Fibroblast of skin of left quadriceps (primary cell): ENCODE measurements at places on chromosomes 5 and 9.

GRCh38 chr9:17204611-17205152, 69.8 kb downstream of the CNTLN start:
- no peak for DNase-seq

GRCh38 chr9:123435471-123435870, 79.5 kb downstream of the CRB2 start:
- no peak for DNase-seq

DNA sequence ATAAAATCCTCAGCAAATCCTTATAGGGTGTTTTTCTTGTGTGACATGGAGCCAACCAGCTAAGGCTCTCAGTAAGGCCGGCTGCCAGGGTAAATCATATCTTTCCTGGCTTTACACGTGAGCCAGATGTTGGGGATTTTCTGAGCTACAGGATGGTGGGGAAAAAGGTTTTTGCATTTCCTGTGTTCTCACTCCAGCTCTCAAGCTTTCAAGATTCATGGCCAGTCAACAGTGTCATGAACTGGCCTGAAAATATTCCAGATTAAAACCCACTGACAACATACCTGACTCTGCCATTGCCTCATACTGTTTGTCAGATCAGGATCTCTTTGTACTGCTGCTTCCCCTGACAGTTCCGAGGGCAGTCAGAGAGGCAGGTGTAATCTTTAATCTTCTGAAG, 306.9 kb downstream of the GLIS3 start:
- DNase-seq: no peak

DNA sequence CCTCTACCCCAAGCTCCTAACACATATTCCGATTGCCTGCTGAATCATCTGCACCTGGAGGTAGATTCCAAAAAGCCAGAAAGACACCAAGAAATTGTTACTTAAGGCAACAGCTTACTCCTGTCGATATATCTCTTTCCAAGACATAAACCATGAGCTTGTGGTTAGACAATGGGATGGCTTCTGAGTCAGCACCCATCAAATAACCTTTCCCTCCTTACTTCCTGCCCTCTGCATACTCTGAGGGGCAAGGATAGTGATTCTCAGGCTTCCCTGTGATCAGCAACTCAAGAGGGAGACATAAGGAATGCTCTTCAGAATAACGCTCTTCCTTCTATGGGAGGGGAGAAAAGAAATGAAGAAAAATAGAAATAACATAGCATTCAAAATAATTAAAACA, 70.9 kb downstream of the TMEM215 start:
- no peak for DNase-seq

DNA sequence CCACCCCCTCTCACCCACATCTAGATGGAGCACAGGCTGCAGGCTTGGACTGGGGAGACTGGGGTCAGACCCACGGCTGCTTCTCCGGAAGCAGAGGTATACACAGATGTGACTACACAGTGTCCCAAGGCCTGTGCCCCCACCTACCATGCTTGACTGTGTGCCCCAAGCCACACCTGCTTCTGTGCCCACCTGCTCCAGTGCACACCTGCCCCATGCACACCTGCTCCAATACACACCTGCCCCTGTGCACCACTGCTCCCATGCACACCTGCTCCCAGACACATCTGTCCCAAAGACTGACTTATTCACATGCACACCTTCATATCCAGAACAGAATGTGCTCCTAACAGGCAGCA, 5.5 kb upstream of the COL5A1 start:
- DNase-seq: no peak

DNA sequence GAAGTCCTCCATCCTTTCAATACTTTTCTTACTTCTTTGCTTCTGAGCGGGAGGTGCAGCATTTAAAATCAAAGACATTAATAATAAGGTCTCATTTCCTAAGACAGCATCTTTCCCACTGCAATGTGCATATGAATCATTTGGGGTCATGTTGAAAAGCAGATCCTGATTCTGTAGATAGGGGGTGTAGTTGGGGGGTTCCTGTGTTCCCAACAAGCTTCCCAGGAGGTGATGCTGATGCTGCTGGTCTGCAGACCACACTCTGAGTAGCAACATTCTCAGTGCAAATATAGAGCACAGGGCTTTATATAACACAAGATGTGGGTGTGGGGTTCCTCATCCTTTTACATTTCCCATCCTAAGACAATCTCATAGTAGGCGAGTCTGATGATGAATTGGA, 126.5 kb upstream of the PALM2AKAP2 start:
- DNase-seq: no peak

- DNase-seq: no peak
Observed at GRCh38 chr5:168860503-168860902, 281.3 kb upstream of the PANK3 start.

GRCh38 chr5:74182603-74183002, 457.9 kb downstream of the ENC1 start:
- no peak for DNase-seq

GRCh38 chr9:136666372-136667213, 3.9 kb downstream of the EGFL7 start:
- DNase-seq: no peak

DNA sequence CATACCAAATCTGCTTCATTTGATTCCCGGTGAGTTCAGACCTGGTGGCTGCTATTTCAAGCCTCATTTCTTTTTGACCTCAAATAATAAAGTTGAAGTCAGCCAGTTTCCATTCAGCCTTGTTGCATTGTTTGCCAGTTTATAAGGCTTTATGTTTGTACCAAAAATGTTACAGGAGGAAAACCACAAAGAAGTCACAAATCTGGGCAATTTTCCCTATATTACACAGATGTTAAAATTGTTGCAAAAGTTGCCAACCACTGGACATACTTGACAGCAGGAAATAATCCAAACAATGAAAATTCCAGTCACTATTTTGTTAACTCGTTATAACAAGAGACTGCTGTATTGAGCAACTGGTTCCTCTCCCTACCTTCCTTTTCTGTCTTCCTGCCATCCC, 1325.0 kb upstream of the DMAC1 start:
- DNase-seq: no peak

GRCh38 chr5:150189728-150190502, at the start of gene SLC6A7:
Gene SLC6A7 (plus strand): TSS chr5:150190062. CDS start chr5:150190328, 266 bp downstream.
- DNase-seq: no peak

- peak; percentile 74 for DNase-seq
Observed at GRCh38 chr9:73180403-73180802, 28.7 kb downstream of the ANXA1 start.

- DNase-seq: no peak
Observed at GRCh38 chr5:112411903-112412302, 7.2 kb downstream of the EPB41L4A start.

GRCh38 chr5:71922584-71923106, 184.6 kb upstream of the MAP1B start:
- DNase-seq: peak; percentile 56

GRCh38 chr5:126777257-126777974, 480 bp downstream of the LMNB1 start:
- DNase-seq: peak; percentile 13

GRCh38 chr9:21997480-21997879, 2.9 kb downstream of the CDKN2B-AS1 start:
- DNase-seq: no peak

DNA sequence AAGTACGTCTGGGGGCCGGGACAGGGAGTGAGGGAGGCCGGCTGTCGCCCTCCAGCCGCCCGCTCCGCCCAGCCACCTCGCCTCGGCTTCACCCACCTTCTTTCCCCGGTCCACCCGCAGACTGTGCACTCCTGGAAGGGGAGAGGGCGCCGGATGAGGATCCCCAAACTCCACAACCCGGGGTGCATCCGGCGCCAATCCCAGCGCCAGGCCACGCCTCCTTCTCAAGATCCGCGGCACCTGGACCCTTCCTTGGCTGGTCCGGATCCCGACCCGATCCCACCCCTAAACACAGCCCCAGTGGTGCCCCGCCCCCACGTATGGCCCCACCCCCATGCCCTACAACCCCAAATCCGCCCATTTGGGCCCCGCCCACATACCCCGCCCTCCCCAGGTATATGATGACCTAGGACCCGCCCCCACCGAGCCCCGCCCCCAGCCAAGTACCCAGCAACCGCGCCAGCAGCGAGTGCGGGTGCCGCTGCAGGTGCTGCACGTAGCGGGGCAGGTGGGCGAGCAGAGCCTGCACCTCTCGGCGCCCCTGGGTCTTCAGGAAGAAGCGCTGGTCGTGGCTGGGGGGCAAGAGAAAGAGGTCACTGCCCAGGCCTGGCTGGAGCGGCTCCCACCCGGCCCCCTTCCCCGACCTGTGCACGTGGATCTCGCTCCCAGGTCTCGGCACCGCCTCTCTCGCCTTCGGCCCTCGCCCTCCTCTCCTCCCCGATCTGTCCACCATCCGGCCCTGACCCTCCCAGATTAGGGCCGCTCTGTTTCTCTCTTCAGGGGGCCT, 3.2 kb downstream of the PIP5KL1 start:
- no peak for DNase-seq

DNA sequence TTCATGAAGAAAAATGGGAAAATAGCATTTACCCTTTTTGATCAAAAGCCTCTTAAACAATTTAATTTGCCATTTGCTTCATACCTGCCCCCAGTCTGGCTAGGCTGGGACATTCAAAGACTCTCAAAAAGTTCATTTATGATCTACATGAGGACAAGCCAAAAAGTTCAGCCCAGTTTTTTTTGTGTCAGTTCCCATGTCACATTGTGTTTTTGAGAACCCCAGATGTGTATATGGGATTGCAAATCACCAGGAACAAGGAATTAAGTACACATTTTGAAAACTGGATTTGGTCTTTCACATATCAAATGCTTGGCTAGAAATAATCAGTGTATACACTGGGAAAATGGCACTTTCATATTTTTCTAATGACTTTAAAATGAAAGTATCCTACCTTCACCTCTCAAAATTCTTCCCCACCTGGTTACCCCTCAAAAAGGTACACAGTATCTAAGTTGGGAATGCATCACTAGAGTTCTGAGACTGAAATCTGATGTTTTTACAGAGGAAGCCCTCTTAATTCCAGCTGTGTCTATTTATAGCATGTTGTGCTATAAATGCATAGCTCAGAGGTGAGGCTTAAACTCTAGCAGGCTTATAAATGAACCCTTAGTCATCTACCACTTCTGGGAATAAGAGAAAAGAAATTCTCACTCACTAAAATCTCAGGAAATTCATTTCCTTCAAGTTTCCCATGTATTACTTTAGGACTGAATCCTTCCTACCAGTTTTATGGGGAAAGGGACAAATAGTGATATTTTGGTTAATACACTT, 9.3 kb downstream of the STOM start:
- DNase-seq: peak; percentile 78

DNA sequence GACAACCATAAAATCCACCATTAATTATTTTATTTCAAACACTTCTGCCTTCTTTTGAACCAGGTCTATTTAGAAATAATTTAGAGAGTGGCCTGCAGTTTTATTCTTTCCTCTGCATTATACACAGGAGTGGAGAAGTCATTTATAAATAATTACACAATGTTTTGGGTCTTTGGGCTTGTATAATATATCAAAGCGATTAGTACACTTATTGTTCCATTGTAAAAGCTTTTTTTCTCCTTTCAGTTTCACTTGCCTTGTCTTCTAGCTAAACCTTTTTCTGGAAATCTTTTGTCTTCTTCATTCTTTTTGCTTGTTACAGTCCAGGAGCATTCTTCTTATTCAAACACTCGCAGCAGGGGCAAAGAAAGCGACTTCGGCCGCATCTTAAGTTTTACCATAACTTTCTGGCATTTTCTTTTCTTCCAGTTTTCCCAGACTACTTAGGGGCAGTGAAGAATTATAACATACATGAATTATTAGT, 7.3 kb upstream of the NEUROG1 start:
- no peak for DNase-seq

DNA sequence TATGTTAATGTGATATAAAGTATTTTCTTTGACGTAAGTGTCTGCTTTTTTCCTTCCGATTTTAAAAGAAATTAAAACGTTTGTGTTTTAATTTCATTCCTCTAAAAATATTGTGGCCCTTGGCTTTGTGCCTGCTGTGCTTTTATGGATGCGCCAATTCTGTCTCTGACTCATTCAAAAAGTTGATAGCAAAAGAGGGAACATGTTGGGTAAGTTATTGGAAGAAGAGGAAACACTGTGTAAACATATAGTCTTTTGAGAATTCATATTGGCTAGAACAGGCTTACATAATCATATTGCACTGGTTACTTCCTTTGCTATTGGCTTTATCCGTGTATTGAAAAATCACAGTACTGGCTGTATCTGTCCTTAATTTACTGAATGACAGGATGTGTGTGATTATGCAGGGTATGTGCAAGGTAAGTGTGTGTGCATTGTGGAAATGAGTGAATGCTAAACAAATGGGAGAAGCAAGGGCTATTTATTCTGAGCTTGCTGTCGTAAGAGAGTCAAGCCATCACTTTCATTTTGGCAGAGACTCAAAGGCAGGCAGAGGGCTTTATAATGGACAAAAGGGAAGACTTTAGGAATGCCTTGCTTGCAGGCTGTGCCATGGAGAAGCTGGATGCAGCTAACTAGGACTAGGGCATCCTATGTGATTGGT, 67.8 kb downstream of the SGCD start:
- DNase-seq: no peak

DNA sequence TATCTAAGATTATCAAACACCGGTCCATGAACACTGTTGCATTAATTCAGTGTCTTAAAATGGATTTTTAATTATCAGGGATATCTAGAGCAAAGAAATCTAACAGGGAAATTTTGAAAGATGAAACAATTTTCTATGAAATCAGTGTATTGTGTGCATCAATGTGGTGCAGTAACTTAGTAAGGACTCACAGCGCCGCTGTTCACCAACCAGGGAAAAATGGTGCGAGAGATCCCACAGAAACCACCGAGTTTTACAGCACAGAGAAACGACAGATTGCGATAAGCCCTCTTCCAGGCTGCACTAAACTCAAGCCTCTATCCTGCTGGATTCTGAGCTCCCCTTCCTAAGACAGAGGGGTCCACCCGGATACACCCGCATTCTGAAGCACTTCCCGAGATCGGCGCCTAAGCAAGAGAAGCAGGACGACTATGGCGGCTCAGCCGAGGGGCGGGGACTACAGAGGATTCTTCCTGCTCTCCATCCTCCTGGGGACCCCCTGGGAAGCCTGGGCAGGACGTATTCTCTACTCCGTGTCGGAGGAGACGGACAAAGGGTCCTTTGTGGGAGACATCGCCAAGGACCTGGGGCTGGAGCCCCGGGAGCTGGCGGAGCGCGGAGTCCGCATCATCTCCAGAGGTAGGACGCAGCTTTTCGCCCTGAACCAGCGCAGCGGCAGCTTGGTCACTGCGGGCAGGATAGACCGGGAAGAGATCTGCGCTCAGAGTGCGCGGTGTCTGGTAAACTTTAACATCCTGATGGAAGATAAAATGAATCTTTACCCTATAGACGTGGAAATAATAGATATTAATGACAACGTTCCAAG, at the start of gene PCDHGA7:
Gene PCDHGA7, plus strand, starts transcription at position 274 of the 826 bp plus-strand sequence. Its CDS starts 158 bp downstream, at position 432.
- DNase-seq: no peak

DNA sequence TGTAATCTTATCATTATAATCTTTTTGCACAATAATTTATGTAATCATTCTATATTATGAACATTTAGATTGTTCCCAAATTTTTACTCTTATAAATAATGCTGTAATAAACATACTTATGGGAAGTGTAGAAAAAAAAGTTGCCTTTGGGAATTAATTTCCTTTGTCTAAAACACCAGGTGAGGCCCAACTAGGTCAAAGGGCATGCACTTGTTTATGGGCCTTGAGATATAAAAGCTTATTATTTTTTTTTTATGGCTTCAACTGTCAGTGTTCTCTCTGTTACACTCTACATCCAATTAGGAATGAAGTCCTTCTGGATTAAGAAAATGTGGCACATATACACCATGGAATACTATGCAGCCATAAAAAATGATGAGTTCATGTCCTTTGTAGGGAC, 6.5 kb upstream of the PRLR start:
- no peak for DNase-seq

- no peak for DNase-seq
Observed at GRCh38 chr5:14665949-14666348, 1.4 kb downstream of the OTULIN start.

- DNase-seq: peak; percentile 32
Observed at GRCh38 chr9:130995086-130996011, 13.6 kb upstream of the LAMC3 start.
